H54 (cell line): ENCODE measurements at places on chromosomes 11 and 22.
A peak's percentile ranks its signal among the peaks of the same experiment; 100 is the strongest.

- DNase-seq: no peak
Measured at GRCh38 chr11:11070976-11071375, 213.1 kb upstream of the ZBED5 start.

DNA sequence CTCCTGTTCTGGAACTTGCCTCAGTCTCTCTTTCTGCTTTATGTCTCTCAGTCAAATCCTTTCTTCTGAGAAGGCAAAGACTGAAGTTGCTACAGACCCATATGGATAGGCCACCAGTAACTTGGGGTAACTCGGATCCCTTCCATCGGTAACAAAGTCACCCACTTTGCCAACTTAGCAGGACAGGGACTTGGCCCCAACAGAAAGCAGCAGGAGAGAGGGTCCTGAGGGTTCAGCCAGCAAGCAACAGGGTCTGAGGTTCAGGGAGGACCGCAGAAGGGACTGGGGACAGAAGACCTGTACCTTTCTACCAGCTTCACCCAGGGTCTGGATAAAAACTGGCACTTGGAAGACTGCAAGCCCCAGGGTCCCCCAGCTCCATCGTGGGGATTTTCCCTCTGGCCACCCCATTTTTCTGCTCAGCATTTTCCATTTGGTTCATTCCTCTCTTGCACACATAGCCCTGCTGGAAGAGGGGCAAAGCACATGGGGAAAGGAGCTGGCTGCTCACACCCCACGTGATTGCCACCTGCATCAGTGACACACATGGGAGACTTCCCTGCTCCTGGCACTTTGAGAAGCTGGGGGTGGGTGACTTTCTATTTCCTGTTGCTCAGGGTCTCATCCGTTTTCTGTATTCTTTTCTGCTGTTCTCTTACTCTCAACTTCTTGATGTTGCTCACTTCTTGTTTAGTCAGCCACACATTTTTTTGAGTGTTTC lies 34.6 kb upstream of the GNAZ start:
- no peak for DNase-seq

DNA sequence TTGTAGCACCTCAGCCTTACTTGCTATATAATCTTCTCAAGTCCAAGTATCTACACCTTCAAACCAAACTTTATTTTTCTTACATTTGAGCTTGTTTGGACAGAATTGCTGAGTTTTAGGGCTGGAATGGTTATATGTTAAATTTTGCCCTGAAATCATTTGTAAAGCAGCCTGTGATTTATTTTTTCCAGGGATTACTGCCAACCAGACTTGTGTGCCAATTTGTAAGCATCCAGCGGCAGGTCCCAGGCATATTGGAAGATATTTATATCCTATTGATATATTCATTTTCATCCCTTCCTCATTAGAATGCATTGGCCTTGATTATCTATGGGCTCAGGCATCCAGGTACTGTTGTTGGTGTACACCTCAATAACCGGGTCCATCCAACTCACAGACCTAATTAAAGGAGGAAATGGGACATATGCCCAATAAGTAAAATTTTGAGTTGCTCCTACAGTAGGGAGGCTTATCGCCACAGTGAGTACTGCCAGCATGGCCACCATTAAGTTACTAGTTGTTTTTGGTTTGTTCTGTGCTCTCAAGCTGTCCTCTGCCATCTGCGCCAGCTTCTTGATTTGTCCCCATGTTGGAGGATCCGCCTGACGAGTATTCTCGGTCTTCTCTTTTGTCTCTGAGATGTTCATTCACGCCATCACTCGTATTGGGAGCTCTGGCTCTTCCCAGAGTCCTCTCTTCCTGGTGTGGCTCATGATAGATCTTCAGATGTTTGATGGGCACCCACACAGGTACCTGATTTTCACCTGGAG lies 9.8 kb upstream of the DNAJB13 start:
- DNase-seq: no peak

GRCh38 chr22:45423524-45423923 lies 10.0 kb downstream of the RIBC2 start:
- DNase-seq: no peak

DNA sequence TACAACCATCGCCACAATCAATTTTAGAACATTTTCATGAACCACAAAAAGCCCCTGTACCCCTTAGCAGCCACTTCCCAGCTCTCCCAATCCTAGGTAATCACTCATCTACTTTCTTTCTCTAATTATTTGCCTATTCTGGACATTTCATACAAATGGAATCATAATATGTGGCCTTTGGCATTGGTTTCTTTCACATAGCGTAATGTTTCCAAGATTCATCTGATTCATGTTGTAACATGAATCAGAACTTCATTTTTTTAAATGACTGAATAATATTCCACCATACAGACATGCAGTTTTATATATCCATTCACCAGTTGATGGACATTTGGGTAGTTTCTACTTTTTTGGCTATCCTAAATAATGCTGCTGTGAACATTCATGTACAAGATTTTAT lies 56.2 kb upstream of the RCN1 start:
- DNase-seq: no peak

DNA sequence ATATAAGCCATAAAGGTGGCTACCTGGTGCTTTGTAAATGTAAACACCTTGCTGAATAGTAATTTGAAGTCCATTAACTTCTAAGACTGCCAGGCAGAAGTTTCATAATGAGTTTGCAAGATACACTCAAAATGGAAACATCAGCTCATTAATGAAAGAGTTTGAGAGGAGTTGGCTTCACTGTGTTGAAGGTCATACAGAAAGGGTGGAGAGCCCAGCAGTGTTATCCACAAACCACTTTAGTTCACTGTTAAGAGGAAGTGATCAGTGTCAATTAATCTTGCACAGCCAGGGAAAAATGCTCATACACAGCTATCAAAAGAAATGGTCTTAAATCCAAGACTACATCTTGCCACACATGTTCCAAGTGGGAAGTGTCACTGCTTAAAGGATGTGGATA lies 689.4 kb downstream of the JRKL start:
- no peak for DNase-seq

- no peak for DNase-seq
Measured at GRCh38 chr11:11946878-11947277, 61.5 kb downstream of the DKK3 start.

DNA sequence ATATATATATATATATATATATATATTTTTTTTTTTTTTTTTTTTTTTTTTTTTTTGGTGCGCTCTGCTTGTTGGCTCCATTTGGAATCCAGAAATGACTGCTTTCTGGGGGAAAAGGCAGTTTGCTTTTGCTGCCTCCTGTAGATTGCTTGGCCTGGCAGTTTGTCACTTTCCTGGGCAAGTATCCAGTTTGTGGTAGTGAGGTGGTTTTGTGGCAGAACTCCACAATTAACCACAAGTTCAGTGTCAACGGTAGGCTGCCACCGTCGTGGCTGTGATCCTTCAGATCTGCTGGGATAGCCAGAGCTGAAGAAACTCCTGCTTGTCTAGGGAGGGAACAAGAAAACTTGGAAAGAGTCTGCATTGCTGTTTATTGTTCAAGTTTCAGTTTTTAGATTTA lies 5.0 kb upstream of the PDE3B start:
- DNase-seq: no peak

DNA sequence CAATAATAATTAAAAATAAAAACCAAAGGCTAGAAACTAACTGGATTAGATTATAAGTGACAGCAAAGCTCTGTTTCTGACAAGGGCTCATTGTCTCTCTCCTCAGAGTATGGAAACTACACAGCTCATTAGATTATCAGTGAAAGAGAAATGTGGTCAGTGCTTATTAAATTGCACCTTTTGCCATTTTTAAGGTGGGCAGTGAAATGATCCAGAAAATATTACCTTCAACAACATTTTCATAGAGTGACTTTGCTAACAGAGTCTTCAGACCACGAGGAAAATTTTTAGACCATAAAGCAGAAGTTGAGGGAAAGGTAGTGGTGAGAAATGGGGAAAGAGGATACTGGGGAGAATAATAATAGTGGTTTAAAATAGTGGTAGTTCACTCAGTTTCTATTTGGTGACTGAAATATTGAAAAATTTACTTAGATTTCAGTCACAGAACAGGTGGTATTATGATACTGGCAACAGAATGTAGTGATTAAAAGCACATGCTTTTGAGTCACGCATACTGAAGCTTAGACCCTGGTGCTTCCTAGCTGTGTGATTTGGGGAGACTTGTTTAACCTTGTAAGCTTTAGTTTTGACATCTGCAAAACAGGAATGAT lies 684.0 kb upstream of the CCDC90B start:
- DNase-seq: no peak

- peak; percentile 50 for DNase-seq
Measured at GRCh38 chr11:121595717-121596161, 143.0 kb upstream of the SORL1-AS1 start.

GRCh38 chr11:111454561-111455192 lies 57.5 kb downstream of the BTG4 start:
- peak; percentile 49 for DNase-seq

- DNase-seq: no peak
Measured at GRCh38 chr11:16804104-16804947, 65.9 kb downstream of the C11orf58 start.

- no peak for DNase-seq
Measured at GRCh38 chr11:889687-890475, 20.7 kb downstream of the CHID1 start.

- DNase-seq: no peak
Measured at GRCh38 chr11:10925149-10925926, 67.5 kb upstream of the ZBED5 start.

GRCh38 chr22:35140879-35141745 lies 75.2 kb downstream of the ISX start:
- peak; percentile 23 for DNase-seq

- no peak for DNase-seq
Measured at GRCh38 chr11:44573333-44573732, 7.9 kb downstream of the CD82 start.

DNA sequence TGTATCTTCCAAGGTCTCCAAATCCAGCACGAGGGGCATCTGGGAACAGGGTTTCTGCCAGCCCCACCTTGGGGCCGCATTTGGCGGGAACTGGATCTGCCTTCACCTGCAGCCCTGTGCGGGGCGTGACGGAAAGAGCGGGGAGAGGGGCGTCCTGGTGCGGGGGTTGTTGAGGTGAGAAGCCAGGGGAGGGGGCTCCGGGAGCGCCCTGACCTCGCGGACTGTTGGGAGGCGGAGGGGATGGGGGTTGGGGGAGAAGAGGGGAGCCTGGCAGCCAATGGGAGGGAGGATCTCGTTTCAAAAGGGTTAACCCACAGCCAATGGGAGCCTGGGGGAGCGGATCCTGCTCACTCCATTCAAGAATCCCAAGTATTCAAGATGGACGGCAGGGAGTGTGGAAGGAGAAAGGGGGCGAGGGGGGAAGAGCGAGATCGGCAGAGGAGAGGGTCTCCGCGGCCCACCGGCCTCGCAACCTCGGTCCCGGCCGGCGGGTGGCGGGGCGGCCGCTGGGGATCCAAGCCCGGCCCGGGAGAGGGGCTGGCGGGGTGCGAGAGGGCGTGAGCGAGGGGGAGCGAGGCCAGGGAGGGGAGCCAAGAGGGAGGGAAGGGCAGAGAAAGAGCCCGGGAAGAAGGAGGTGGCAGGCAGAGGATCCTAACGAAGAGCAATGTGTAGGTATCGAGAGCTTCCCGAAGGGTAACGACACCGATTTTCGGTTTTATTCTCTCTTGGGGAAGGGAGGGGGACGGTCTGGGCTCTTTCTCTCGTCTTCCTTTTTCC lies 11.5 kb downstream of the YPEL4 start:
- peak; percentile 95 for DNase-seq

- no peak for DNase-seq
Measured at GRCh38 chr11:13596611-13597326, 71.7 kb upstream of the FAR1 start.

DNA sequence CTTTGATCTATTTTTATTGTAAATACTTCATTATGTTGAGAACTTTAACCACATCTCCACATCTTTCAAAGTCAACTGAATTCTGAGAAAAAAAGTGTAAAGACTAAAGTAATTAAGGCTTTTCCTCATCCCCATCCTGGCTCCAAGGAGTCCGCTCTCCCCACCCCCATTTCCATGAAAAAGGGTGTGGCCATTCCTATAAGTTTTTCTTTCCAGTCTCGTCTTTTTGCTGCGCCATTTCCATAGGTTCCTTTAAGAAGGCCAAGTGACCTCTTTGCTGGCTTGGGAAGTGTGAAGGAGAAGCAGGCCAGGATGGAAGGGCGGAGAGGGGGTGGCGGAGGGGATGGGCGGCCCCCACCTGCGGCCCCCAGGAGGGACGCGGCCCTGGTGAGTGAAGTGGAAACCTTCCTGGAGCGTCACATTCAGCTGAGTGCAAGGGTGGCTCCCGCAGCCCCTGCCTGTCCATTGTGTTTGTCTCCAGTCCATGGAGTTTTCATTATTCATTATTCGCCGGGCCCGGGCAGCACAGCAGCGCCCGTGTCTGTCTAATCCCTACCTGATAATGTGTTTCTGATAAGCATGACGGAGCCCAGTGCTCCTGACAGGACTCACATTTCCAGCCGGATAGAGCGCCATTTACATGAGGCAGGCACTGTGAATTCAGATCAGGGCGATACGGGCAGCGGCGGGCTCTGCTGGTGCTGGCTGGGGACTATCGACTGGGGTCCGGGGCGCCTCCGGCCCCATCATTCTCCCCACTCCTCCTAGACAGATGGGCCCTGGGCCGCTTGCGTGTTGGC lies 739.8 kb downstream of the OPCML start:
- no peak for DNase-seq

- DNase-seq: no peak
Measured at GRCh38 chr11:117919781-117920221, 9.4 kb downstream of the TMPRSS13 start.

GRCh38 chr11:26229257-26229656 lies 102.7 kb upstream of the ANO3 start:
- DNase-seq: no peak

DNA sequence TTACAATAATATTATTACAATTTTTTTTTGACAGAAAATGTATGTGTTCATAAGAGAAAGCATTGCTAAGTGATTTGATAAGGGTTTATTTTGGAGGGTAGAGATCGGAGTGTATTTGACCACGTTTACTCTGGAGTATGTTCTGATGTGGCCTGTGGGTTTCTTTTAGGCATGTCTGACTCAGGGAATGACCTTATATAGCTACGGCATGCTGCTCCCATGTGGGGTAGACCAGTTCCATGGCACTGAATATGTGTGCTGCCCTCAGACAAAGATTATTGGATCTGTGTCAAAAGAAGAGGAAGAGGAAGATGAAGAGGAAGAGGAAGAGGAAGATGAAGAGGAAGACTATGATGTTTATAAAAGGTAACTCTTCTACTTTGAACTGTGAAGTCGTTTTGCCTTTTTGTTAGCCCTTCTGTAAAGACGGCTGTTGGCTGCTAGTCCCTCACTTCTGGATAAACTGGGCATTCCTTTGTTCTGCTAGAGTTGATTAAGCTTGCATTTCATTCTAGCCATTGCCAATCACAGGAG lies 38.1 kb upstream of the ST14 start:
- DNase-seq: no peak

- no peak for DNase-seq
Measured at GRCh38 chr11:27040302-27041115, at the start of gene BBOX1. Gene BBOX1 (plus strand): TSS chr11:27040815. CDS start chr11:27055431, 14,616 bp downstream.
